ENCODE measurements at places on chromosomes 11 and 22.

DNA sequence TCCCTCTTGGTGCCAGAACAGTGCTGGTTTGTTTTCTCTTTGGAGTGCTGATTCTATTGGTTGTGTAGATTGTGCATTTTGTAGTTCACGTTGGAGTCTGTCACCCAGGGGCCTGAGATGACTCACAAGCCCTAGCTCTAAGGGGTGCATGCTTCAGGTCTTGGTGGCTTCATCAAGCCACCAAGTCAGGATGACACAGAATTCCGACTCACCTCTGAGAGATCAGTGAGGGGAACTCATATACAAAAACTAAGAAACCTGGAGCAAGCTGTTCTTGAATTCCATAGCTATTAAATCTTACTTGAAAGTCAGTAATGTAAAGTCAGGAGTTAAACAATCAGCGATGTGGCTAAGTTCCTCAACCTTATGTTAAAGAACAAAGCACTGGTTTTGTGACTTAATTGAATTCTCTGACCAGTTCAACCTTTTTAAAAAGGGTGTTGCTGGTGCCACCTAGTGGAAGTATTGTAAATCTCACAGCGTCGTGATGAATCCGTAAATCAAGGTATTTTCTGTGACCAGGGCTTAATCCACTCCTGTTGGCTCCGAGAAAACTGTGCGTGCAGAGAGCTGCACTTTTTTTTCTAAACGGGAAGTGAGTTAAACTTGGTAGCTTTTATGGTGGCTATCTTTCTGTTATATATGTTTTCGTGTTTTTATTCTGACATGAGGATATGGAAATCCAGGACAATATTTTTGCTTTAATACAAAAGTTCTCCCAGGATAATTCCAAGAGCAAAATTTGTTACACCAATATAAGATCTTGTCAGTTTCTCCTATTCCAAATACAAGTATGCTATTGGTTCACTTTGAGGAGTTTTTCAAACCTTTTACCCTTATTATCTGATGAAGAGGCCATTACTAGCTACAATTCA lies 14.6 kb downstream of the MMP13 start:
- no peak for DNase-seq

DNA sequence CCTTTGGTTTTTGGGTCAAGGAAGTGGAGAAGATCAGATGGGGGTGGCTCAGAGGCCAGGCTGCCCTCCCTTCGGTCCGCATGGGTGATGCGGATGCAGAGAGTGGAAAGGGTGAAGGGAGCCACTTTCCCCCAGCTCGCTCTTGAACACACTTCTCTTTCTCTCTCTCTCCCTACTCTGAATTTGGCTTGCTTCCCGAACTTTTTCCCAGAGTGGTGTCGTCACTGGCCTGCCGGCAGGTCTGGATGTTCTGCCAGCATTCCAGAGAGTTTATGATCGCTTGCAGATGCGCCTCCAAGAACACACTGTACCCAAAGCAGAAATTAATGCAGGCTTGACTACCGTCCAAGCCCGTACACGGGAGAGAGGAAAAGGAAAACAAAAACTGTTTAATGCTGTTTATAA lies 103.2 kb downstream of the ZBTB16 start:
- no peak for DNase-seq

DNA sequence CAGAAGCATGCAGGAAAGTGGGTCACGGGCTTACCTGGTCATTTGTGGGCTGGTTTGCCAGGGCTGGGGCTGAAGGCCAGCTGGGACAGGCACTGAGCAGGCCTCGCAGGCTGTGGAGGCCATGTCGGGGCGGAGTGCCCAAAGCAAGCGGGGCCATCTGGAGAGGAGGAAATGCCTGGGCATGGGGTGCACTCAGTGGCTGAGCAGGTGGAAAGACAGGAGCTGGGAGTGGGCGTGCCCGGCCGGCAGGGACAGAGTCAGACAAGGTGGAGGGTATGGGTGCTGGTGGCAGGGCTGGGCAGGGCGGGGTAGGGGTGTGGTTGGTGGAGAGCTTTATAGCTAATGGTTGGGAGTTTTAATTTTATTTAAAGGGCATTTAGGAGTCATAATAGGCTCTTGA lies 27.4 kb downstream of the DAGLA start:
- DNase-seq = no peak

DNA sequence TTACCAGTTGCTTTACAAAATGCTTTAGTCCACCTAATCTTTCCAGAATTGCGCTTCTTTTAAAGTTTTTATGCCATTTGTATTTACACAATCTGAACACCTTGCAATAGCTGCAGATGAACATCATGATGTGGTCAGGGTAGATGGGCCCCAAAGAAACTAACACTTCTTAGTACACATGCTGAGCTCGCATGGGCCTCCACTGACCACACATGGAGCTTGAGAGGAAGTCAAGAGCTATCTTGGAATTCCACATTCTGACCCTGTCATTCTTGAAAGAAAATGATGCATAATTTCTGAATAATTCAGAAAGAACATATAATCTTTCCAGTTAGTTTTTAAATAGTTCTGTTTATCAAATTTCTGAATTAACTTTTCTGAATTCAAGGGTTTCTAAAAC lies 7.7 kb downstream of the LIPT2 start:
- no peak for DNase-seq

- DNase-seq = no peak
These were observed 5.2 kb downstream of the KCNJ5 start for GRCh38 chr11:128896356-128896755.

DNA sequence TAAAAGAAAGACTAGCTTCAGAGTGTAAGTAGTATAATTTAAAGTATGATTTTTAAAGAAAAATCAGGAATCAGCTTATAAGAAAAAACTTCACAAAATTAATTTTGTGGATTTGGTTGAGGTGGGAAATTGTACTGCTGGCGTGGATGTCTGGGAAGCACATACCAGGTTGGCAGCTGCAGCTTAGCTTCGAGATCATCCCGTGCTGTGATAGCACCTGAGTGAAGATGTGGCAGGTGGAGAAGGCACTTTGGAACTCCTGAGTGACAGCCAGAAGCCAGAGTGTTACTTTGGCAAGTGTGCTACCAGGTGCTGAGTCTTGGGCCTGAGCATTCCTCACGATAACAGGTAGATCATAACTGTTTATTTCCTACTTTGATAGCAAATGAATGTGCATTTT lies 17.7 kb downstream of the ZC3H12C start:
- DNase-seq = no peak

All from activated CD8-positive, alpha-beta memory T cell treated with anti-CD3 and anti-CD28 coated beads, Interleukin-2, amount 50 U/mL, for 4 hours (primary cell).